Stimulated activated CD4-positive, alpha-beta T cell treated with anti-CD3 and anti-CD28 coated beads, Interleukin-4, amount 100 ng/mL, for 4 hours (primary cell): ENCODE measurements at places on chromosomes 11 and 22.

GRCh38 chr11:79919350-79919749 lies 478.5 kb upstream of the TENM4 start:
- no peak for DNase-seq

DNA sequence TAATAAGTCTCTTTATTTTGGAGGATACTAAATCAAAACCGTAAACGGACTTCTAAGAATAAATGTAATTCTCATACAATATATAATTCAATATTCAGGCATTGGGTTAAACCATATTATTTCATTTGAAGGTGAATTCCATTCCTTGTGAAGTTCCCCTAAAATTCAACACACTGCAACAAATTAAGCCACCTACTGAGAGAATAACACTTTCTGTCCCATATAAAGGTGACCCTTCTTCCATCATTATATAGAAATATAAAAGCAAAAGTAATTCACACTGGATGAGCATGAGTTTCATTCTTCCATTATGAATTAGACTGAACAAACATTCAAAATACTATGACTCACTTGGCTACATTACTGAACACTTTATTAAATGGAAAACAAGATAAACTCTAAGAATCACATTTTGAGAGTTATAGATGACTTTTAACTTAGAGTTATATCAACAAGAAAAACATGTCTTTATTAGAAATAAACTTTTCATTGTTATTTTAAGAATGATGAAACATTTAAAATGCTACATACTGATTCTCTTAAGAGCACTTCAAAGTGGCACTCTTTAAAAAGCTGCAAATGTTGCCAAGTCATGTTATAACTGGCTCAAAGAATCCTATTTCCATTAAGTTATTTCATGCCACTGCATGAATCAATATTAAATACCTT lies 2.8 kb downstream of the SESN3 start:
- DNase-seq = no peak

- no peak for DNase-seq
These were observed 52.7 kb downstream of the SMIM38 start for GRCh38 chr11:69208190-69209037.

GRCh38 chr11:34165121-34165520 lies 59.7 kb downstream of the NAT10 start:
- DNase-seq = no peak

DNA sequence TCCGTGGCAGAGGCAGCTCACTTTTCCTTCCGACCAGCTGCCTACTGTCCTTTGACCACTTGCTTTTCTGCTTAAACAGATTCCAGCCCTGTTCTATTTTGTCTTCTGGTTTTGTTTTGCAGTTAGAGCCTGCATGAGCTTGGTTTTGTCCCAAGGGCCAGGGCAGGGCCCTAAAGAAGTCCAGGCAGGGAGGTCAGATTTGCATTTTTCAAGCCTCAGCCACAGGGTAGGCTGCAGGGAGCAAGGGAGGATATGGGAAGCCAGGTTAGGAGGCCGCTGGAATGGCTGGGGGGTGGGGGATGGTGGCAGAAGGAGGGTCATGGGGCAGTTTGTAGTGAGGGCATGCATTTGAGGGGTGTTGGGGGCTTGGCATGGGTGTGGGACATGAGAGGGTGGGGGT lies 23.1 kb downstream of the FADD start:
- DNase-seq = no peak
